Endodermal cell (in vitro differentiated cells): ENCODE measurements at places on chromosomes 16 and 17.

GRCh38 chr17:27224526-27225315 lies 69.2 kb upstream of the WSB1 start:
- no peak for DNase-seq

- DNase-seq, result peak; percentile 51
These were observed 272.3 kb downstream of the FOXL1 start for GRCh38 chr16:86850670-86851069.

- DNase-seq, result peak; percentile 82
These were observed 8.2 kb downstream of the PRKCA start for GRCh38 chr17:66310528-66311148.

DNA sequence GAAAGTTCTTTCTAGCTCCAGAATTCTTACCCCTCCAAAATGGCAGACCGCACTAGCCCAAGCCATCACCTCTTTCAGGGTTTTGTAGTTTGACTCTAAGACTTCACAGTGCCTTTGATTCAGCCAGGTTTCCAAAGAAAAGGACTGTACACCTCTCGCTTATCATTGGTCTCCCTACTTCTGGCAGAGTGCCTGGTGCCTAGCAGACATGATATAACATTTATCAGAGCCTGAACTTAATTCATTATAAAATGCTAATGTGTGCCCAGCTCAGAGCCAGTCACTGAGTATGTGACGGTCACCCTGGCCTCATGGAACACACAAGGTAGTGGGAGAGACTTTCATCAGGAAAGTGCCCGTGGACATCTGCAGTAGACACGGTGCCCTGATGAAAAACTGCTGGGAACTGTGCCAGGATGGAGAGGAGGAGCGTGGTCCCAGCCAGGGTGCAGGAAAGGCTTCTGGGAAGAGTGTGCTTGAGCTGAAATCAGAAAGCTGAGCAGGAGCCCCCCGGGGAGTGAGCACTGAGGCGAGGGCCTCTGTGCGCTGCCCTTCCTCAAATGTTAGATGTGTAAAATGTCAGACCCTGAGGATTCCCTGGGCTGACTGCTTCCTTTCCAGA lies 34.3 kb upstream of the LGALS9 start:
- no peak for DNase-seq

- DNase-seq, result peak; percentile 85
These were observed 562 bp downstream of the PPL start for GRCh38 chr16:4936181-4936990.

DNA sequence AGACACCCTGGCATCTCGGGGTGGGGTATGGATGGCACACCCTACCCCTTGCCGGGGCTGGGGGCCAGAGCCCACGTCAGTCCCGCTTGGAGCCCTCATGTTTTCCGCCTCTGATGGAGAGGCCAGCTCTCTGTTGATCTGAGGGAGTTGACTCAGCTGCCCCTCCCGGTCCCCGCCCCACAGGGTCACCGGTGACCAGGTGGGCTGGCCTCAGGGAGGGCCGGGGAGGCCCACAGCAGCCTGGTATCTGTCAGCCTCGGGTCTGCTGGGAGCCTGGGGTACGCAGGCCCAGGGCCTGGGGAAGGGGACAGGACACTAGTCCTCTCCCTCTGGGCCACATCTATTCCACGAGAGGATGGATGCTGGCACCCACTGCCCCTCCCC lies 109.5 kb upstream of the CIBAR2 start:
- peak; percentile 50 for DNase-seq

DNA sequence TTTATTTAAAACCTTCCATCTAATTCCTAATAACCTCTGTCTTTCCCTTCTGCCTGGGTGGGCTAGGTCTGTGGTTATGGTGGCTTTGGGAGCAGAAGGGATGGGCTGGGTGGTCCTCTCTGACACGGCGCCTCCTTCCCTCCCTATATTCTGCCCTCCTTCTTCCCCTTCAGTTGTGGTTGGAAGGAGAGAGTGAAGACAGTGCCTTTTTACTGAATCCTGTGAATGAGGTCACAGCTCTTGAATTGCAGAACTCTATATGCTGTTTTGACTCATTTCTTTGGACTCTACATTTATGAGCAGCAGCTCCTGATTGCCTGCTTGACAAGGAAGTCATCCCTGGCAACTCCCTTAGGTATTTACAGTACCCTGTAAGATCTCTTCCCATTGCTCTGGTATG lies 256.0 kb upstream of the ELAC2 start:
- DNase-seq, result no peak

DNA sequence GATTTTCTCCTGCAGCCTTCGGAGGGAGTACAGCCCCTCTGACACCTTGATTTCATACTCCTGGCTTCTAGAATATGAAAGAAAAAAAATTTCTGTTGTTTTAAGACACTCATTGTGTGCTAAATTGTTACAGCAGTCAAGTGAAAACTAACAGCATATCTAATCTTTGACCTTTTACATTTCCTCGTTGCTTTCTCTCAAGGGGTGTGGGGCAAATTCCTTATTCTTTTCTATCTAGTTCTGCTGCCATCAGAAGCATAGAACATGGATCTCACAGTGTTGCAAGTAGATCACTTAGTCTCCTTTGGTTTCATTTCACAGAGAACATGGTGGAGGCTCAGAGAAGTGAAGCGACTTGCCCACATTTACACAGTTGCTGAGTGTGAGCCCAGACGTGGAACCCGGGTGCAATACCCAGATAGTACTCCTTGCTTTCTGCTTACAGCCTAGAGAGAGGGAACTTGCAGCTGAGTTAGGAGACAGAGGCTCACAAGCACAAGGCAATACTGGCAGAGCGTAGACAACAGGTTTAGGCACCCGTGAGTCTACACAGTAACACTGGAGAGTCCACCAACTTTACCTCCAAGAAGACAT lies 28.7 kb upstream of the MMD start:
- DNase-seq, result no peak

GRCh38 chr16:11252482-11252931 lies 3.5 kb downstream of the SOCS1 start:
- DNase-seq, result no peak

DNA sequence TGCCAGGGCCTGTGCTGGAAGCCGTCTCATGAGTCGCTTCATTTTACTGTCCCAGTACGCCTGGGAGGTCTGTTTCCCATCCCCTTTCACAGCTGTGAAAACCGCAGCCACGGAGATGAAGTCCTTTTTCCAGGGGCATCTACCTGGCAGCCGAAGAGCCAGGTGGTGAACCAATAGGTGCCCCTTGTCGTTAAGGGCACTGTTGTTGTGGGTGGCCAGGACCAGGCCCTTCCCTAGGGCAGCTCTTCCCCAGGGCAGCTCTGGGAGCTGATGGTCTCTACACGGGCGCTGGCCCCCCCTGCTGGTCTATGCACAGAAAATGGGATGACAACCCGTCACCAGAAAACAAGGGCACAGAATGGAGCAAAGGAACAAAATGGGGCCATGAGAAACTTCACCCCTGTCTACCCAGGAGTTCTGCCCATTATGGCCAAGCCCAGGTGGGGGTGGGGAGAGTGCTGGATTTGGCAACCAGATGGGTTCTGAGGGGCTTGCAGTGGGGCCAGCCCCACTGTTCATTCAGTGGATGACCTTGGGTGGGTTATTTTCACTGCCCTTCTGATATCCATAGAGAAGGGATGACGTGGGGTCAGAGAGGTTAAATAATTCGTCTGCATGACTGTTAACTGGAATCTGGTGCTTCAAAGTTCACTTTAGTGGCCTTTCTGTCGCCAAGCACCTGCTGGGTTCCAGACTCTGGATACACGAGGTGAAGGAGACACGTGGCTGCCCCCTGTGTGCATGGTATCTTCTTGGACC lies 11.5 kb downstream of the RMI2 start:
- DNase-seq, result peak; percentile 92
